Activated T-helper 17 cell treated with anti-CD3 and anti-CD28 coated beads, Interleukin-2, amount 50 U/mL, for 72 hours (primary cell): ENCODE measurements at places on chromosomes 3 and 15. TPM values are rescaled to one million over a fixed set of nuclear protein-coding genes. Genes with fewer than 3 reads are reported as not detected.

- peaks cover 8% of the 10 kb centered on the region for H3K27me3 ChIP-seq
- H3K27ac ChIP-seq, result peak overlapping the region; percentile 26
- peak; percentile 93 for ATAC-seq
- peaks cover 17% of the 10 kb centered on the region for H3K4me1 ChIP-seq
These were observed 90.6 kb upstream of the UMPS start for GRCh38 chr3:124639406-124640237.

DNA sequence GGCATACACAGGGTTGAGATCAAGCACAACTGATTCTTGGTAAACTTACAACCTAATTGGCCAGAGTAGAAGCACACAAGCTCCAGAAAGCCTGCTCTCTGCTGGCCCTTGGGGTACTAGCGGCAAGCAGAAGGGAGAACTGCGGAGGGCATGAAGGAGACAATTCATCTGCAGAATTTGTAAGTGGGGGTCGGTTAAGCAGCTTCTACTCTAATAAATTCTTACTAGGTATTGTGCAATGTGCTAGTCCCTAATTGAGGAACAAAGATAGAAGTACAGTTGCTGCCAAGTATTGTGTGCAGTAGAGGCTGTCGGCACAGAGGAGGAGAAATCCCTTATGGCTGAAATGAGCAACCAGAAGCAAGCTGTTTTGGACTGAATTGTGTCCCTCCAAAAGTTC is 91.2 kb upstream of the VEPH1 start:
- peaks cover 33% of the 10 kb centered on the region for H3K27me3 ChIP-seq
- no peaks in the 10 kb centered on the region for H3K4me1 ChIP-seq
- no peaks in the 10 kb centered on the region for H3K36me3 ChIP-seq
- no peak for ATAC-seq

DNA sequence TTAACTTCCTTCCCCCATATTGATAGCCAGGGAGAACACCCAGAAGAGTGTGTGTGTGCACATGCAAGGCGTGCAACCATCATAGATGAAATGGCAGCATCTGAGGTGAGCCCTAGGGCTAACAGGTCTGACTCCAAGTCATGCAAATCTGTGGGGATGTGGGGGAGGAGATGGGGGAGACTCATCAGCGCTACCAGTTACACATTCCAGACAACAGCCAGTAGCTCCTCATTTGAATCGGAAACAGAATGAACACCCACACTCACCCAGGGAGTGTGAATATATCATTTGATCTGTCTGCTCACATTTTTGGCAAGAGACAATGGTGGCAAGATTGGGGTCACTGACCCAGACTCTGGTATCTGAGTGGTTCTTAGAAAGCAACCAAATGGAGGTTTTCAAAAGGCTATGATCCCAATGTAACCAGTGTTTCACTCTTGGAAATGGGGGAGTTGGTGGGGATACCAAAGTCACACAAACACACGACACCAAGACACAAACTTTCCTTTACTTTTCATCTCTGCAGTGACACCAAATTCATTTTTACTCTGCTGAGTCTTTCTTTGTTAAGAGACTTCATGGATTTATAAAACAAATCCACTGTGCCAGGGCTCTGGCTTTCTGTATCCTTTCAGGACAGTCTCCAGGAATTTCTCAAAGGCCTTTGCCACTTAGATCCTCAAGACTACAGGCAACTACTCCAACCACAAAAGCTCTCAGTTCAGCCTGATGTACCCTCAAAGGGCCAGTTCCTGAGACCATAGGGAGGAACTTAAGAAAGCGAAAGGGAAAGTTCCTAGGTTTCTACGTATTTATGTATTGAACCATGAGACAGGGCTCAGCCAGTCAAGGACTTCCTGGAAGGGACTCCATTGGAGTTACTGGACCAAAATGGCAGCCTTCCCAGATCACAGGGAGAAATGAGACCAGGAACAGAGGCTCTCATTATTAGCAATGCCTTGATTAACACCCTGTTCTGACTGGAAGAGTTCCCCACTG is 2.2 kb downstream of the CDCP1 start:
- peaks cover 7% of the 10 kb centered on the region for H3K4me1 ChIP-seq
- H3K36me3 ChIP-seq, result no peaks in the 10 kb centered on the region
- peaks cover 44% of the 10 kb centered on the region for H3K27me3 ChIP-seq
- H3K27ac ChIP-seq, result no peak overlapping the region
- no peak overlapping the region for H3K4me3 ChIP-seq
- peak; percentile 32 for ATAC-seq

DNA sequence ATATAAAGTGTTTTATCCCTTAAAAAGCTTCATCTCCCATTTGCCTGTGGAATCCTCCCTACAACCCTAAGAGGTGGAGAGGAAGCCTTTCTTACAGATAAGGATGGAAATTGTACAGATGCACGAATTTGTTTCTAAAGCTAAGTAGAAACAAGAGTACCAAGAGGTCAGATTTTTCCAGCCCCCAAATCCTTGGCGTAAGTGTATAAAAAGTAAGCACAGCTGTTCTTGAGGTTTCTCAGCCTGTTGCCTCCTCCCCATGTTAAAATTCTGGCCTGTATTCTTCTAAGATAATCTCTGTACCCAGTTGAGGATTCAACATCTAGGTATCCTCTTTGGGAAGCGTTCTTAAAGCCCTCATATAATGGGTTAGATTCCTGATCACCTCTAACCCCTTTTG is 34.9 kb downstream of the RAB7A start:
- no peak for ATAC-seq
- peaks cover 24% of the 10 kb centered on the region for H3K36me3 ChIP-seq
- no peak overlapping the region for H3K27ac ChIP-seq
- no peak overlapping the region for H3K4me3 ChIP-seq
- H3K4me1 ChIP-seq, result peaks cover 32% of the 10 kb centered on the region

DNA sequence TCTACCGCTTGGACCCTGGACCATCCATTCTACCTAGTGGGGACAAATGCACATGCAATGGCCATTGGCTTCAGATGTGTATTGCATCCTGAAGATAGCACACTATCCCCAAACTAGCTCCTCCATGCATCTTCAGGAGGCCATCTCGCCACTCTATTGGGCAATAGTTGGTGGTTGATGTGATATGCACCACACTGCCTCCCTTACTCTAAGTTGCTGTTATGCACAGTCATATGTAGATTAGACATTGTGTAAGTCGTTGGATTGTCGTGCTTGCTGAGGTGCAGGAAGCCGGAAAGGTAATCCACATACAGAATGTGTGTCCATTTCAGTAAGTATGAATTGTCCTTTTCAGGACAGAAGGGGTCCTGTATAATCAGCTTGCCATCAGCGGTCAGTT is 26.7 kb upstream of the PLA2G4D start:
- H3K4me1 ChIP-seq, result peaks cover 7% of the 10 kb centered on the region
- no peak overlapping the region for H3K4me3 ChIP-seq
- no peak for ATAC-seq
- H3K27me3 ChIP-seq, result no peaks in the 10 kb centered on the region
- H3K36me3 ChIP-seq, result no peaks in the 10 kb centered on the region

DNA sequence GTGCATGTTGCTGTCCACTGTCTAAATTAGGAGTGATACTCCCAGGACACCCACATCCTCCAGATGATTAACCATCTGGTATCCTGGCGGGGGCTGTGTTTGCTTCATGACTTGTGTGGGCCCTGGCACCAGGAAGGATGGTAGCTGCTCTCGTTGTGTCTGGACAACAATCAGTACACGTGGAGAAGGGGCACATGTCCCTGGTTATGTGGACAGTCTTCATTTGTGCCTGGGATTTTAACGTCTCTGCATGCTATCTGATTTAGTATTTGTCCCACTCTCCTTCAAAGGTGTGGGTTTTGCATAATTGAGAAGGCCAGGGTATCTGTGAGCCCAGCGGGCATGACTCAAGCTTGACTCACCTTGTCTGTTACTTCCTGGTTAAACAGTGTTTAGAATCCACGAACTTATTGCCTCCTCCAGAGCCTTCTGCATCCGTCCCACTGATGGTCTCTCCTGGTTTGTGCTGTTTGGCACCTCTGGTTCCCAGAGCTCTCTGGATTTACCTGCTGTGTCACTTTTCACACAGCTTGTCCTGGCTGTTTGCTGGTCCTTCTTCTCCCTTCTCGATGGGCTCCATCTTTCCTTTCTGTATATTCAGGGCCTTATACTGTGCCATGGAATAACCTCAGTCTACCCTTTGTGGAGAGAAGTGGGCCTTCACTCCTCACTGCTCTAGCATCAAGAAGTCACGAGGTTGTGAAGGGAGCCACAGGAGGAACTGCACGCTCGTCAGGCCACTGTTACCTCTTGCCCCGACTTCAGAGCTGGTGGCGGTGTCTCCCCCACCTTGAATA is 32.5 kb downstream of the ARNT2 start:
- H3K36me3 ChIP-seq, result no peaks in the 10 kb centered on the region
- no peak overlapping the region for H3K4me3 ChIP-seq
- peak; percentile 85 for ATAC-seq

GRCh38 chr3:127788451-127788909 is 33.8 kb downstream of the MGLL start:
- ATAC-seq, result no peak
- no peak overlapping the region for H3K4me3 ChIP-seq
- H3K27ac ChIP-seq, result no peak overlapping the region
- H3K36me3 ChIP-seq, result no peaks in the 10 kb centered on the region

DNA sequence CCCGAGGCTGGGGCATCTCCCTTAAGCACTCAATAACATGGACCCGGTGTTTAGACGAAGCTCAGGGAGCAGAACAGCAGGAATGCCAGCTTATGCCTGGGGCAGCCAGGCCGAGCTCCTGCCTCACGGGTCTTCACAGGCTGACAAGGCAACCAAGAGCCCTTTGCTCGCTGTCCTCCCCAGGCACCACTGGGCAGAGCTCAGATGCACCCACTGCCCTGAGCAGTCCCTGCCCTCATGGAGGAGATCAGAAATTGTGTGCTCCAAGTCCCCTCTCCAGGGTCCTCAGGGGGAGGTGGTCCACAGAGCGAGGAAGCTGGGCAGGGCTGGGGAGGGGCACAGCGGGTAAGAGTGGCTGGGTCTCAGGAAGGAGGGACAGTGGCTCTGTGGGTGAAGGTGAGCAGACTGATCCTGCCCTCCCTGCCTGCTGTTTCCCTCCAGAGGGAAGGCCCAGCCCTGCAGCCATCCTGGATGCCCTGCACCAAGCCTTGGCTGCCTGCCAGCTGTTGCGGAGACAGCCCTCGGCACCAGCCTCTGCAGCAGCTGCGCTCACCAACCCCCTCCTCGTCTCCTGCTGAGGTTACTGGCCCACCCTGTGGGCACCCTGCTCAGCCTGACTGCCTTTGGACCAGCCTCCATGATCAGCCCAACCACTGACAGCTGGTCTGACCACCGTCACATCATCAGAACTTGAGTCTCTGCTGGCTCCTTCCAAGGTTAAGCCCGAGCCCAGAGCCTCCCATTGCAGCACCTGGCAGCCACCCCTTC is 21.1 kb upstream of the GP9 start:
- ATAC-seq, result no peak
- H3K36me3 ChIP-seq, result no peaks in the 10 kb centered on the region
- no peaks in the 10 kb centered on the region for H3K4me1 ChIP-seq
- no peaks in the 10 kb centered on the region for H3K27me3 ChIP-seq

- H3K4me3 ChIP-seq, result no peak overlapping the region
- H3K4me1 ChIP-seq, result peaks cover 5% of the 10 kb centered on the region
- no peak overlapping the region for H3K27ac ChIP-seq
- H3K36me3 ChIP-seq, result no peaks in the 10 kb centered on the region
These were observed 12.7 kb downstream of the TMPRSS7 start for GRCh38 chr3:112047264-112047663.

- H3K27me3 ChIP-seq, result no peaks in the 10 kb centered on the region
- peaks cover 13% of the 10 kb centered on the region for H3K4me1 ChIP-seq
- ATAC-seq, result peak; percentile 82
- H3K27ac ChIP-seq, result no peak overlapping the region
These were observed 74.3 kb downstream of the LARS2 start for GRCh38 chr3:45462522-45463265.

DNA sequence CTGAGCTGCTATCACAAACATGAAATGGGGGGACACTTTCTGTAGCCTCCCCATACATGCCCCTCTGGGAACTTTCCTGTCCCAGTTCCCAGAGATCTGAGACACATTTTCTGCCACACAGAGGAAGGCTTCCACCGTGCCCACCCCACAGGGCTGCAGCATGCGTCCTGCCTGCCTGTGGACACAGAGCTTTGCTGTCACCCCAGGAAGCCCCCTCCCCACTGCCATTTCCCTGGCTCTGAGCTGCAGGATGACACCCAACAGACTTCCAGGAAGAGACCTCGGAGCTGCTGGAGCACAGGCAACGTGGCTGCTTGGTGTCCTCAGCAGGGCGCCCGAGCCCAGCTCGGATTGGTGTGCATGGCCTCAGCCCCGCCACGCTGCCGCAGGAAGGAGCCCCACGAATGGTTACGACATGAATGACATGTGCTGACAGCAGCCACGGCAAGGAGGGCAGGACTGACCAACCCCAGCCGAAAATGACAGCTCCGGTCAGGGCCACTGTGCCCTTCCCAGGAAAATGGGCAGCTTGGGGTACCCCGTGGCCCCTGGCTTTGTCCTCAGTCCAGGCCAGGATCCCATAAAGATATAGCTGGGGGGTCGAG is 81.3 kb downstream of the VGLL4 start:
- peaks cover 63% of the 10 kb centered on the region for H3K36me3 ChIP-seq
- no peaks in the 10 kb centered on the region for H3K27me3 ChIP-seq
- no peak overlapping the region for H3K4me3 ChIP-seq
- ATAC-seq, result no peak

DNA sequence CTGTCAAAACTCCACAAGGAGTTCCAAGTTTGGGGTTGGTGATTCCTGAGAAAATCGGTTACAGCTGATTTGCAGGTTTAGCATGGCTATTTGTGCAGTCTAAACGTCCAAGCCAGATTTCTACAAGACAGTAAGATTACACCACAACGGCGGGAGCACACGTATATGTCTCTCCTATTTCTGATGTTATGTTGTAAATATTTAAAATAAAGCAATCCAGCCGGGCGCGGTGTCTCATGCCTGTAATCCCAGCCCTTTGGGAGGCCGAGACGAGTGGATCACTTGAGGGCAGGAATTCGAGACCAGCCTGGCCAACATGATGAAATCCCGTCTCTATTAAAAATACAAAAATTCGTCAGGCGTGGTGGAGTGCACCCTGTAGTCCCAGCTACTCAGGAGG is 106.8 kb upstream of the IGF1R start:
- no peak overlapping the region for H3K4me3 ChIP-seq
- H3K4me1 ChIP-seq, result no peaks in the 10 kb centered on the region
- ATAC-seq, result no peak
- H3K27me3 ChIP-seq, result peaks cover 32% of the 10 kb centered on the region

GRCh38 chr3:127970966-127971592 is 56.0 kb downstream of the KBTBD12 start:
- peaks cover 20% of the 10 kb centered on the region for H3K27me3 ChIP-seq
- H3K27ac ChIP-seq, result no peak overlapping the region
- peak; percentile 56 for ATAC-seq
- H3K4me3 ChIP-seq, result no peak overlapping the region
- H3K36me3 ChIP-seq, result no peaks in the 10 kb centered on the region

DNA sequence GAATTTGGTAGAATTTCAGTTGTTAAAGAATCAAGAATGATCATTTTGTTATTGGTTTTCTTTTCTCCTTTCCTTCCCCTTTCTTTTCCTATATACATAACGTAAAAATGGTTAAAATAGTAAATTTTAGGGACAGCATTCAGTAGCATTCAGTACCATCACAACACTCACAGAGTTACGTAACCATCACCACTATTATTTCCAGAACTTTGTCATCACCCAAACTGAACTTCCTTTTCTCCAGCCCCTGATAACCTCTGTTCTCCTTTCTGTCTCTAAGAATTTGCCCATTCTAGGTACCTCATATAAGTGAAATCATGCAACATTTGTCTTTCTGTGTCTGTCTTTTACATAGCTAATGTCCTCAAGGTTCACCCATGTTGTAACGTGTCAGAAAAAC is 165.3 kb downstream of the AKAP13 start:
- no peak for ATAC-seq
- H3K27me3 ChIP-seq, result no peaks in the 10 kb centered on the region
- H3K27ac ChIP-seq, result no peak overlapping the region
- no peak overlapping the region for H3K4me3 ChIP-seq
- H3K36me3 ChIP-seq, result peaks cover 42% of the 10 kb centered on the region
- peaks cover 52% of the 10 kb centered on the region for H3K4me1 ChIP-seq

TMEM212 gene
- total RNA-seq, result not detected

MAPK6 gene
- 36.5 TPM for total RNA-seq

SNX33 gene
- total RNA-seq, result 12.1 TPM
